ENCODE measurements at places on chromosomes 13 and 19. TPM values are rescaled to one million over a fixed set of nuclear protein-coding genes. Genes with fewer than 3 reads are reported as not detected.

The ZNF723 gene
- total RNA-seq = not detected

The TTC9B gene
- total RNA-seq = not detected

DNA sequence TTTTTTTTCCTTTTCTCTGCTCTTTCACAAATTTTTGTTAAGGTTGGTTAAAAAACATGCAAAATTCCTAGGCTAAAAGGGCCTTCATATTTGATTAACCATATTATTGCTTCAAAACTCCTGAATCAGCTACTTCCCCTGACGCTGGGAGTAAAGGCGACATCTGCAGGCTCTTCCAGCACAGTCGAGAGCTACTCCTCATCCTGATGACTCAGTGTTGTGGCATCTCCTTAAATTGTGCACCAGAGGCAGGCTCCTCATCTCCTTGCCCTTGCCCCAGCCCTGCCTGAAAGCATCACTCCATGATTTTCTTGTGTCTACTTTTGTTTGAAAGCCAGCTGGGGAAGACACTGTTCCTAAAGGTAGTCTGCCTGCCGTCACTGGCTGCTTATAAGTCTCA is 24.5 kb upstream of the SOX1 start:
- peaks cover 19% of the 10 kb centered on the region for H3K27me3 ChIP-seq
- no peaks in the 10 kb centered on the region for H3K4me1 ChIP-seq
- no peak overlapping the region for H3K27ac ChIP-seq
- no peak overlapping the region for H3K4me3 ChIP-seq
- no peak for DNase-seq

GRCh38 chr13:46521921-46522747 is 30.8 kb upstream of the LRCH1 start:
- no peaks in the 10 kb centered on the region for H3K36me3 ChIP-seq
- peaks cover 10% of the 10 kb centered on the region for H3K27me3 ChIP-seq
- H3K4me1 ChIP-seq = peaks cover 6% of the 10 kb centered on the region

GRCh38 chr13:28093881-28094280 is 6.5 kb downstream of the FLT3 start:
- H3K27ac ChIP-seq = no peak overlapping the region
- no peaks in the 10 kb centered on the region for H3K36me3 ChIP-seq
- H3K27me3 ChIP-seq = peaks cover 27% of the 10 kb centered on the region
- no peaks in the 10 kb centered on the region for H3K4me1 ChIP-seq
- no peak for DNase-seq
- no peak overlapping the region for H3K4me3 ChIP-seq

DNA sequence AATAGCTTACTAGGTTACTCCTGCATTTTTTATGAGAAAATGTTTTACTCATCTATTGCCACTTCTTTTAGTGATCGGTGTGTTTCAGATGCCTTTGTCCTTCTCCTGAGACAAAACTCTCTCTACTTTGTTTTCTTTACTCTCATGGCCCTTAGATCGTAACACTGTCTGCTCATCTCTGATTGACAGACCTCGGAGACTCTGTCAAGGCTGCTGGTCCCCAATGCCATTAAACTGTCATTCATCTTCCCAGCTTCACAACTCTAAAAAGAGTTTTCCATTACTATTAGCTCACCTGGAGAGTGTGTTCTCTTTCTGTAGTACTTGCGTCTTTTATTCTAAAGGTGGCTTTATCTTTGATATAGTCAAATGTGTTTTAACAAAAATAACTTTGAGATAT is 765.2 kb downstream of the SLITRK1 start:
- H3K27me3 ChIP-seq = no peaks in the 10 kb centered on the region
- H3K36me3 ChIP-seq = no peaks in the 10 kb centered on the region
- DNase-seq = no peak
- no peaks in the 10 kb centered on the region for H3K4me1 ChIP-seq

Data from activated CD4-positive, alpha-beta T cell treated with anti-CD3 and anti-CD28 coated beads for 36 hours (primary cell).